ENCODE measurements at places on chromosomes 4 and X.

- no peak for DNase-seq
Observed at GRCh38 chrX:96455078-96455477, 229.6 kb upstream of the DIAPH2 start.

DNA sequence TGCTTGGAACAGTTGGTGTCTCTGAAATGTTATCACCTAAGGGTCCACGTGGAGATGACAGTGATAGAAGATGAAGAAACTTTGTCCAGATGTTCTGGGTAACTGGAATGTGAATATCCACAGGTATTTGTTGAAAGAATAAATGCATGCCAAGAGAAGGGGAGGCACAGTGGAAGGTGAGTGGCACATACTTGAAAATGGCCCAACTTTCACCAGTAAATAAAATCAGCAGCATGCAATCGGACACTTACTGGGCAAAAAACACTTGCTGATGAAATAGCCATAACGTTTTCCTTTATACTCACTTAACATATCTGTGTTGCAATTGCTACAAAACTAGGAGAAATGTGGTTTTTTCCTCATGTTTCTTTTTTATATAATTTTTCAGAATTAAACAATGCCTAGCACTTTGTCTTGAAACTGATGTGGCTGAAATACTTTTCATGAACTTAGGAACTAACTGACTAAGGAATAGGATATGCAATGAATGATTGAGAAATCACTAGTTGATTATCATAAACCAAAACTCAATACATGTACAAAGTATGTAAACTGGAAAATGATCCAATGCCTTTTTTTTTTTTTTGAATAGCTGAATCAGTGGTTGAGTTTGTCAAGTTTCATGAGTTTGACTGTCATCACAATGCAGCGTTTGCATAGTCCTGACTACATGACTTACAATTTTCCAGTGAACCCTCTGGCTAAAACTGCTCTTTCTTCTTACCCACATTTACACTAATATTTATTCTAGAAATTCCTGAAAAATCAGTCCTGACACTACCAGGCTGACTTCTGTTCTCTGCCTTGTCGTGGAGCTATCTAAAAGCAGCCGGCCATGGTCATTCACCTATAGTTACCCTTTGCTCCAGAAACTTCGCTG is 127.4 kb downstream of the CPE start:
- no peak for DNase-seq

GRCh38 chrX:115625572-115626301 is 64.8 kb downstream of the PLS3 start:
- DNase-seq = no peak

GRCh38 chr4:188722911-188723310 is 583.7 kb downstream of the TRIML1 start:
- DNase-seq = no peak

DNA sequence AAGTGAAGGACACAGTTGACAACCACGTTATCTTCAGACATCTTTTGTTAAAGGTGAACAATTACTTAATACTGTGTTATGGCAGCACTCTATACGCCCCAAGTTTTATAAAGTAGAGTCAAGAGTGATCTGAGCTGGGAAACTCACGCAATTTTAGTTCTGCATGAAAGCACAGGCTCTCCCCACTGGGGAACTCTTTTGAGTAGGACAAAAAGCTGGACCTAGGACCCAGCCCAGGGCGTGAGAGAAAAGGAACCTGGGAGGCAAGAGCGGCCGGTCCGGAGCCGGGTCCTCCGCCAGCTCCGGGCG is 152.6 kb upstream of the SLC4A4 start:
- DNase-seq = no peak

- DNase-seq = no peak
Observed at GRCh38 chrX:9515973-9516538, 51.2 kb downstream of the TBL1X start.

- no peak for DNase-seq
Observed at GRCh38 chrX:122866532-122866931, 317.5 kb upstream of the GRIA3 start.

- DNase-seq = no peak
Observed at GRCh38 chr4:89316211-89316610, 8.6 kb upstream of the GPRIN3 start.

DNA sequence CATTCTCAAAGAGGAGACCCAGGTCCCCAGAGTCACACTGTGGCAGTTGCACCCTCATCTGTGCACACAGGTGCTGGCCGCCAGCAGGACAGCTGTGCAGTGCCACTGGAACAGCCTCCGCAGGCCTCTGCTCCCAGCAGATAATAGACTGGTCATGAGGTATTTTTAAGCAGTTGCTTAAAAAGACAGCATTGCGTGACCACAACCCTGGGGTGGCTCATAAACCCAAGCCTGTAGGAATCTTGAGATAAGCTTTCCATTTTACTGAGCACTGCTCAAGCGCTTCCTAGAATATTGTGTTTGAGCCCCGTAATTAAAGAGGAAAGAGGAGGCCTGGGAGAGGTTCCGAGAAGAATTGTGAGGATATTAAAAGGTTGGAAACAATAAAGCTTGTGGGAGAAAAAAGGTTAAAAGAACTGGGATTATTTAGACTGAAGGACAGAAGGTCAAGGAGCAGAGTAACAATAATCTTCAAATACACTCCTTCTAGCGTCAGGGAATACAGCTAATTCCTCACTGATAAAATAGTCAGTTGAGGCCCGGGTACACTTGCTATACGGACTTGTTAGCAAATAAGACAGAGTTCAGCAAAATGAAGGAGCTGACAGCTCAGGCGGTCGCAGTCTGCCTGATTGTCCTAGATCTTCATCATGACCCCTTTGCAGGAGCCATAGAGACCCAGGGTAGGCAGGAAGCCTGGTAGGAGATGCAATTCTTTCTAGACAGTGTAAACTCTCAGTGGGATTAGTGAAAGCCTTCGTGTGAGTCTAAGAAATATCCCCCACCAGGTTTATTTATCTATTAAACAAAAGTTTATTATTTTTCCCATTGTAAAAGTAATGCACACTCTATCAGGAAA is 86.2 kb upstream of the KIT start:
- no peak for DNase-seq

DNA sequence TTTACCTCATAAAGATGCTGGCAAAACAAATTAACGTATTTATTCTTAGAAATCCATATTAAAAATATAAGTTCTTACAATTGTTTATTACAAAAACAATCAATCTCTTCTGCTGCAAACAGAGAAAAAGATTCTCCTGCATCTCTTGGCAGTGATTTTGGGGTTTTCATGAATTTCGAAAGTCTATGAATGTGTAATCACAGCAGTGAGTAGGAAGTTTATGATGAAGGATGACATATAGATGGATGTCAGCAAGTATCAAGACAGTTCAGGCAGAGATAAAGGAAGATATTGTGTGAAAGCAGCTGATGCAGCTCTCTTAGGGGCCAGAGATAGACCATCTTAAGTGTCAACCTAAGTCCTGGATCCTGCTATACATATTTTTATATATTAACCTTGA is 196.9 kb upstream of the BANK1 start:
- DNase-seq = no peak

- no peak for DNase-seq
Observed at GRCh38 chr4:87192145-87192919, 28.1 kb downstream of the KLHL8 start.

DNA sequence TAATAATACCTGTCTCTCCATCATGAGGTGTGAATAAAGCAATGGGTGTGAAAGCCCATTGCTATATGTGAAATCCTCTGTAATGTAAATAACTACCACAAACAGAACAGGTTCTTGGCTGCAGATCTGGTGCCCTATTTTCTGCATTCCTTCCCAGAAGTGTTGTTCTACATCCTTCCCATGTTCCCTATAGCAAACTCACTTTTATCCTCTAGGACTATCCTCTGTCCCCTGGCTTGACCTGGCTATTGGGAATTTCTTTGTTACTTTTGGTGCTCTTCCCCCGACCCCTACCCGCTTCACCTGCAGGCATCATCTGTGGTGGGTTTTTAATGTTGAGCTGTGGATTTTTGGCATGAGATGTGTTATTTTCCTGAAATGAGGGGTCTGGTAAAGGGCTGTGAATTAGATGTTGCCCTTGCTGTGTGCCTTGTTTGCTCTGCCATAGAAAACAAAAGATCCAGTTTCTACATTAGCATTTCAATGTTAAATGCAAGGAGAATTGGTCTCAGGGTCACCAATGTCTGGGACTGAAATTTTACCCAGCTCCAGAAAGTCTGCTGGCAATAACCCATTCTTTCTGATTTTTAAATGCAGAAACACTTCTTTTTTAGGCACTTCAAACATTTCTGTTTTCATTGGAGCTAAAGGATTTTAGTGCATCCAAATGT is 13.6 kb upstream of the FREM3 start:
- DNase-seq = no peak

GRCh38 chr4:102637391-102637790 is 123.4 kb downstream of the MANBA start:
- no peak for DNase-seq

DNA sequence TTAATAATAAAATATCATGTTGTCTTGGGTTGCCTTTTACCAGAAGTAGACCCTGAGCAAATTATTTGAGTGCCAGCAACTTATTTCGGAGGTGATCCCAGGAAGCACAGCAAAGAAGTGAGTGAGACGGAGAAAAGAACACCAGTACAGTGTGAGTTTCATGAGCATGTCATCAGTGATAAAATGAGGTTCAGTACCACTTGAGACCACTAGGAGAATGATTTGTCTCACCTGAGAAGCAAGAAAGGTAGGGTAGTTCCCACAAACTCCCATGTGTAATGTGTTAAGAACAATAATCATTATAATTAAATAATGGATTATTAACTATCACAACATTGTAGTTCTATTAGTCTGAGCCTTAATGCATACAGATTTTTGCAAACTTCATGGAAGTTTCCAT is 112.8 kb upstream of the DMD start:
- no peak for DNase-seq

GRCh38 chrX:128035318-128035717 is 16.9 kb downstream of the ACTRT1 start:
- no peak for DNase-seq

GRCh38 chrX:47321386-47321785 is 49.0 kb upstream of the ZNF157 start:
- no peak for DNase-seq

- no peak for DNase-seq
Observed at GRCh38 chrX:102580891-102581290, 18.4 kb upstream of the ARMCX5 start.

DNA sequence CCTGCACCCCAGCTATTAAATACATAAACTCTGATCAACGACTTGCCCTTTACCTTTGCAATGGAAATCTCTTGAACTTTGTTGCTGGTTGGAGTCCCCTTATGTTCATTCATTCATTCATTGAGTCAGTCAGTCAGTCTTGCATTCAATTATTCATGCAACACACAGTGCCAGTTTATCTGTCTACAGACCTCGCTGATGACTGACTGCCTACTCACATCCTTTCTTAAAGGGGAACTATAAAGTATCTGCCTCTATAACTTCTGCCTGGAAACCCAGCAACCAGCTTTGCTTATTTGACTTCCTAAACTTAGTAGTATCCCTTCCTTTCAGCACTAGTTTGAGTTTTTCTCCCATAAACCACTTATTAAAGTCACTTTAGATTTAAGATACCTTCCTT is 620.8 kb upstream of the ADGRL3 start:
- no peak for DNase-seq

DNA sequence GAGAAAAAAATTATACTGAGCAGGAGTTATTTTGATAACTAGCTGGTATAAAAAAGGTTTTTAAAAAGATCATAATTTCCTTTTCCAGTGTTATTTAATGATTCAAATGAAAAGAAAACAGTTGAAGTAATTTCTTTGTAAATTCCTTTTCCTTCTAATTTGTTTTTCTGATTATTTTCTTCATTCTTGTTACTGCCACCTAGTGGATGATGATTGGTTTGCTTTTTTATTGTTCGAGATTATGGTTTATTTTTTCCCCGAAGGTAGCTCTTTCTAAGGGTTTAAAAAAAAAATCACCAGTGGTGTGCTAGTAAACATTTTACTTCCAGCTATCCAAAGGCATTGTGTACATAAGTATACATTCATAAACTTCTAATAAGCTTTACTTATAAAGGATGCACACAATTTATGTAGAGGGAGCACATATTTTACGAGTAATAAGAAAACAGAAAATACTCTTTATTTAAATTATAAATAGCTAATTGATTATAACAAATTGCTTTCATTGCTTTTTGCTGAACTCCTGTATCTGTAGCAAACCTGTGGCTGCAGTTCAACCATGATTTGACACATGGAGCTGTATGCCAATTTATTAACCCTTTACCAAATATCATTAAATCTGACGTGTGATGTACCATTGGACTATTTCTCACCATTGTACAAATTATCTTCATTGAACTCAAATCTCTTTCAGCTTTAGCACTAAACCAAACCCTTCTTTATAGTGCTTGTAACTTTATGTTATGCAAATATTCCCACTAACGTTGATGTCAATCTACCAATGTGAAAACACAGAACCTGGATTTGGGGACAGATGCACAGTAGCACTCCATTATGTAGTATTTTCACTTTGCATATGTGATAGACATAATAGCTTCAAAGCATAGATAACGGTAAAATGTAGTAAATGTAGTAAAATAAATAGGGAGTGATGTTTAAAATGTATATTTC is 97.8 kb upstream of the ANK2 start:
- DNase-seq = no peak

DNA sequence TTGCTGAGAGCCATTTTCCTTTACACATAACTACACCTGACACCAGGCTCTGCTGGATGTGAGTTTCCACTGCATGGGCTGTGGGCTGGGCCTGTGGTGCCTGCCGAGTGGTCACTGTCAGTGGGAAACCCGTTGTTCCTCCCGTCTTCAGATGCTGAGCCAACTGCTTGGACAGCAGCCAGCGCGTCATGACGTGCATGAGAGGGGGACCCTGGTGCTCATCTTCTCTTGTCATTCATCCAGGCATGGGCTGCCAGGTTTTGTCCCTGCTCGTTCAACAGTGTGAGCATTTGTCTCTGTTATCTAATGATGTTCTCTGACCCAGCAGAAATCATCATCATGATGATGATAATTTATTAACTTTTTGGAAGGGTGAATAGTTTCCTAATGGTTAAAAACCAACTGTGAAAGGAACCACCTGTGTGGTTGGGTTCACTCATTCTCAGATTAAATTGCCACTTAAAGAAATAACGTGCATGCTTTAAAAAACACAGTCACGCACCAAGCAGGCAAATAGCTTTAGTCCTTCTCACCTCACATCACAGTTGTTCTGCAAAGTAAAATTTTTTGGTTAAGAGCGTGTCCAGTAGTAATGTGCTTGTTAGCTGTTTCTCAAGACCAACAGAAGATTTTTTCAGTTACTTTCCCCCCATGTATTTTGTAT is 19.9 kb upstream of the CLDN34 start:
- DNase-seq = no peak

GRCh38 chrX:40088803-40089540 is 8.8 kb downstream of the BCOR start:
- no peak for DNase-seq

GRCh38 chrX:74506317-74507115 is 85.2 kb downstream of the SLC16A2 start:
- DNase-seq = no peak

GRCh38 chr4:17769406-17770174 is 11.8 kb downstream of the FAM184B start:
- DNase-seq = no peak

DNA sequence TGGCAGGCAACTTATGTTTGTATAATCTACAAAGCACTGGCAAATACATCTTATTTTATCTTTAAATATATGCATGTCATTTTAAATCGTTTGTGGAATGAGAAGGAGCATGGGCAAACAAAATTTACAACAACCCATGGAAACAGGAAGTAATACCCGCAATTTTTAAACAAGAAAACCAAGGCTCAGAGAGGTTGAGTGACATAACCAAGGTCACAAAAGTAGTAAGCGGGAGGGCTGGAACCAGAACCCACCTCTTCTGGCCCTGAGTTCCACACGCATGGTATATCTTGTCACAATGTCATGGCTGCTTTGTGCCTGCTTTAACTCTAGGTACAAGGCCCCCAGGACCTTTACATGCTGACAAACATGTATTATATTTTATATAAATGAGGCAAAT is 52.9 kb downstream of the SLC7A11 start:
- no peak for DNase-seq

Measured in activated T-cell treated with anti-CD3 and anti-CD28 coated beads for 48 hours (primary cell).